Uterus (tissue), 4 donors: ENCODE measurements at places on chromosomes 2 and 18.

- no peak for DNase-seq
Measured at GRCh38 chr2:234161932-234162331, 111.4 kb downstream of the SPP2 start.

DNA sequence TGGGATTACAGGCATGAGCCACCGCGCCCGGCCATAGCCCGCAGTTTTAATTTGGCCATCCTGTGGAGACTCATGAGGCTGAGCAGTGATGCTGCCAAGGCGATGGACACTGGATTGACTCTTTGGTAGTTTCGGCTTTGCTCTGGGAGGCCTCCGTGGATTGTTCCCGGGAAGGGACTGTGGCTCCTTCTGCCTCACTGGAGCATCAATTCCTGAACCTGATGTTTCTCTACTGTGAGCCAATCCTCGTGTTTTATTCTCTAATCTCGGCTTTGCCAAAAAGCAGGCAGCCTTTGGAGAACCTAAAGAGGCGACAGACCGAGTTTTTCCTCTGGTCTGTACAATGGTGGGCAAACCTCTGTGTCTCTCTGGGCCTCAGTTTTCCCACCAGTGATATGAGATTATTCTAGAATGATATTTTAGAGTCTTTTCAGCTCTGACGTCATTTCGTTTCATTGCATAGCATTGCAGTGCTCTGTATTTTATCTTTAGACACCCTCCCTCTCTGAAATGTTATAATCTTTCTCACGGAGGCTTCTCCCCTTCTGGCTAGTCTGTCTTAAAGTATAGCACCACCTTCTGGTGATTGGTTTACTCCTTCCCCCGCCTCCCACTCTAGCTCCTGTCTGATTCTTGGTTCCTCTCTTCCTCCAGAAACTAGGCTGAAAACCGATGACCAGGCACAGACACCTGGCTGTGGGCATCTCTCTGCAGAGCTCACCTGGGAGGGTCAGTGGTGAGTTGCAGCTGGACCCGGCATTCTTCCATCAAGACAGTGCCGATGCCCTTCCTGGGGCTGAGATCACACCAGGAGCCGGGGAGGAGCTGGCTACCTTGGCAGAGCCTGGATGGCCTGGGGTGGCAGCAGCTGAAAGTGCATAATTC lies 341.3 kb downstream of the MYCN start:
- DNase-seq, result no peak

- no peak for DNase-seq
Measured at GRCh38 chr18:55356815-55357214, 231.2 kb downstream of the TCF4 start.

DNA sequence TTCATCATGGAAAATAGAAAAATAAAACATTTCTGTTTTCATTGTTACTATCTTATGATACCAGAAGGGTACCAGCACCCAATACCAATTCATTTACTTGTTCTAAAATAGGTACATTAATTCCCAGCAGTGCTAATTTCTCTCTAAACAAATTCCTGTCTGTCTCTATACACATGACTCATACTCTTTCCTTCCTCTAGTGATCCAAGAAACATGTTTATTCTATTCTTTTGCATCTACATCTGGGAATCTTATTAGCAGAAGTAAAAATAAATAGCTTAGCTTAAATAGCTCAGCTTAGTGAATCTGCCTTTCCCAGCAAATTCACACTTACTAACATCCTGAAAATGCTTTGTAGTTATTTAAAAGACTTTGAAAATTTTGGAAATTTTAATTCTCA lies 84.5 kb upstream of the MAPRE2 start:
- no peak for DNase-seq

GRCh38 chr18:22179174-22179573 lies 9.8 kb downstream of the GATA6 start:
- no peak for DNase-seq

GRCh38 chr2:100640431-100641124 lies 77.8 kb downstream of the PDCL3 start:
- no peak for DNase-seq

DNA sequence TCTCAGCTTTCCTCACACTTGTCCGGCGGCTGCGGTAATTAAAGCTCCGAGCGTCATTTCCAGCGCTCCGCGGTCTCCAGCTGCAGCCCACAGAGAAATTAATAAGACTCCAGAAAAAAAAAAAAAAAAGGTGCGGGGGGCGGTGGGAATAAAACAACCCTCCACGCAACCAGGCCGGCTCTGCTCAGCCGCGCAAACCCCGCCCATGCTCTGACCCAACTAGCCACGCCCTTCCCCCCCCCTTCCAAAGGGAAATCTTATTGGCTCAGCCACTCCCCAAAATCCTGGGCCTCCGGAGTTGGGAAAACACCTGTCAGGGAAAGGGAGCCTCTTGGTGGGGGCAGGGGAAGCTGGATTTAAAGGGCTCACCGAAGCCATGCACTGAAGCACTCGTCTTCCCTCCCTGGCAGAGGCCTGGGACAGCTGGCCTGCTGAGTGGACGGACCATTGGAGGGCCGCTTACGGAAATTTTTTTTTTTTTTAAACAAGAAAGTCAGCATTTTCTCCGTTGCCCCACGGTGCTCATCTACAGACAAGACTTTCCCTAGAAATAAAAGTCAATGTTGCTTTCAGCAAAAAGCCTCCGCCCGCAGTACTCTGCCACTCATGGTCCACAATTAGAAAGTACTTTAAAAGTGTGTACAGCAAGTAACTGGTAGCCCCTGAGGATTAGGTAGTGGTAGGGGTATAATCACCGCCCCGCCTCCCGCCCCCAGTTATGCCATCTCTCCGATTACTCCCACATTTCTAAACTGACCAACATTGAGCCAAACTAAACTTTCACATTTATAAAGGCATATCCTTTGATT lies 674 bp upstream of the ERBB4 start:
- no peak for DNase-seq

- DNase-seq, result no peak
Measured at GRCh38 chr2:176339208-176339607, 70.0 kb downstream of the MTX2 start.

GRCh38 chr2:218567797-218568189 lies 358 bp downstream of the USP37 start:
- DNase-seq, result no peak

DNA sequence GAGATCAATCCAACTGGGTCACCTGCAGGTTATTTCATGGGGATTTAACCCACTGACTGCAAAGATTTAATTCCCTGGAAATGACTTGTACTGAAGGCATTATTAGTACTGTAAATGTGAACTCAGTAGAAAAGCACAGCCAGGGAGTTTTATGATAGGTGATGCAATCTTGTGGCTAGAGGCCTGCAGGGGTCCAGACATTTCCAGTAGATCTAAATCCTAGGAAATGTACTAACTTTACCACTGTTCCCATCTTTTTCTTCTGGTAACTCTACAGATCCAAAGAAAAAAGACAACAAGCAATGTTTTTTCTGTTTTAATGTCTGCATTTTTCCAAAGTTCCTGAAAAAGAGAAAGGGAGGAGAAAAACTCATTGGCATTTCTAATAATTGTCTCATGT lies 500.1 kb downstream of the ARHGAP15 start:
- DNase-seq, result no peak

GRCh38 chr2:20649576-20649975 lies 1.3 kb downstream of the HS1BP3 start:
- DNase-seq, result no peak

DNA sequence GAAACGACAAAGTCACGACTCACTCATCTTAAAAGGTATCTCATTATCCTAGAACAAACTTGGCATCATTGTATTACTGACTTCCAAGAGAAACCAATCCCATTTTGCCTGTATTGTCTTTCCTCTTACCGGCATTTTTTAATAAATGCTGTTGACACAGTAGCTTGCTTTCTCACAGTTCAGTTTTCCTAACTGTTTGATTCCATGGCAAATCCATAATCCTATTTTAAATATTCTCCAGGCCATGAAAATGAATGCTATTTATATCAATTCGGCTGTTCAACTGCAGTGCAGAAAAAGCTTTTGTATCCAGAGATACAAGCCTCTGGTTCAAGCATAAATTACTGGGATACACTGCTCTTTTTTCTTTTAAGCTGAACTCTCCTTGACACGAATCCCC lies 1241.9 kb downstream of the DPP10 start:
- no peak for DNase-seq

DNA sequence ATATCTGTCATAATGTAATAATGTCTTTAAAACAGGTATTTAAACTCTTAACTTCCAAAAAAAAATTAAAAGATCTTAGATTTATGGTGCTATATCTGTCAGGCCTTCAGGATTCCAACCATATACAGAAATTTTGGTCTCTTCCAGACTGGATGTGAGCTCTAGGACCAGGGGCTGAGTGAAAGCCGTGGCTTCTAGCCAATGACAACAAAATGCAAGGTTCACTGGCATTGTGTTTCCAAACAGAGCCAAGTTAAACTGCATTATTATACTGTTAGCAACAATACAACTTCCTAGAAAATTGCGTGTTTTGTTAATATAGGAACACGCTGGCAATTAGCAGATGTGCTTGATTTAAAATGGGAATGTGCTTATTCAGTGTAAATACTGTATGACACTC lies 809.8 kb upstream of the SOX11 start:
- DNase-seq, result no peak

DNA sequence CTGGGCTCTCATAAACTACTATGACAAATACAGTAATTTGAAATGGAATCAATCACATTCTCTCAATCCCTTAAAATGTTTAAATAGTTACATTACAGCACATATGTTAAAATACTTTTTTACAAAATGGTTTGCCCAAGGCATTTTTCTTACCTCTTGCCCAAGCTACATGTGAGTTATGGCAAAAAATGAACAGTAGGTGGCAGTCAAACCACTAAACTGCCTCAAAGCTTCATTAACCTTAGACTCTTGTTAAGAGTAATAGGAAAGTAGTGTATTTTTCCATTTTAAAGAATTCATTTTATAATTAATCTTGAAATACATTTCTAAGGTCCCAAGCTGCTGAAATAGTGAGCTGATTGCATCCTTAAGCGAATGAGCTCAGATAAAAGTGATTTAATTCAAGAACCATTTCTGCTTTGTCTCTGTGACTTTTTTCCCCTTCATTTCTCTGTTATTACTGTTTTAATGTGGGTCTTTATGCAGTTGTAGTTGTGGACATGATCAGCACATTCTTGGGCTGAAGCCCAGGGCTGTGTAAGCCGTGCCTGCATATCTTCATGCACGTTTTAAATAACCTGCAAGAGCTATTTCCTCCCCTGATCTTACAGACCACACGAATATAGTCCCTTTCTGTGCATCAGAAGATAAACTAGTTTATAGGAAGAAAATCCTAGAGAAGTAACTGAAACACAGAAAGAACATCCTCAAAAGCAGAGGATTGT lies 311.8 kb downstream of the LNPK start:
- DNase-seq, result peak; percentile 22

- no peak for DNase-seq
Measured at GRCh38 chr2:73827018-73827417, 1.7 kb upstream of the STAMBP start.

- DNase-seq, result no peak
Measured at GRCh38 chr18:74841248-74841647, 243.6 kb downstream of the ZNF407 start.

DNA sequence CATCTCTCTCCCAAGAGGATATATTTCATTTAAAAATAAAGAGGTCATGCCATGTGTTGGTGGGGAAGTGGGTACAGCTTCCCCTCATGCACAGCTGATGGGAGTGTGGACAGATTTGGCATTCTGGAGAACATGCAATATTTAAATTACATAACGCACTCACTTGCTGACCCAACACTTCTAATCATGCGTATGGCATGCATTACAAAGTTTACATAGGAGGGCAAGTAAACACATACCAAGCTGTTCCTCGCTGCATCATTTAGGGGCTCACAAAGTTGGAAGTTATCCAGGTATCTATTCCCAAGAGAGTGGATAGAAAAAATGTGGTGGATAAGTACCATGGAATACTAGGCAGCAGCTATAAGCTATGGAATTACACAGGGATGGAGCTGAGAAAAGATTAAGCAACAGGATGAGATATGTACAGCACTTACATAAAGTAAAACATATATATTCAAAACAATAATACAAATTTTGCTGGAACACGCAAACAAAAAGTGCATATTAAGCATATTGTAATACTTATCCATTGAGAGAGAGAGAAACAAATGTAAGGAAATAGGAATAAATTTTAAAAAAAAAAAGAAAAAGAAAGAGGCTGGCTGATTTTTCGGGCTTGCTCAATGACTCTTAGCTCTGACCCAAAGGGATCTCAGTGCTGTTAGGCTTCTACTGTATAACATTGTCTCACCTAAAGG lies 11.0 kb downstream of the CYP1B1 start:
- no peak for DNase-seq

DNA sequence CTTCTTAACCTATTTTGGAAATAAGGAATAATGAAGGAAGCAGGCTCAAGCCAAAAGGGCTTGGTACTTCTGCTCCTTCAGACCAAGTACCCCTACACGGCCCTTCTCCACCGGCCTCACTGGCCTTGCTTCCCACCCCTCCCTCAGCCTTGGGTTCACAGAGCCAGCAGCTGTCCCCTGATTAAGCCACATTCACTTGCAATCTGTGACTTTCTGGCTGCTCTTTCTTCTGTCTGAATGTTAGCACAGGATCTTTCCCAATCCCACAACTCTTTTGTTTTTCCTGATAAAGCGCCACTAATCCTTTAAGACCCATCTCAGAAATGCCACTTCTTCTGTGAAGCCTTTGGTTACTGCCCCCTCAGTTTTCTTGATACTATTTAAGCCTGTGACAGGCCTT lies 52.4 kb downstream of the REEP1 start:
- no peak for DNase-seq

DNA sequence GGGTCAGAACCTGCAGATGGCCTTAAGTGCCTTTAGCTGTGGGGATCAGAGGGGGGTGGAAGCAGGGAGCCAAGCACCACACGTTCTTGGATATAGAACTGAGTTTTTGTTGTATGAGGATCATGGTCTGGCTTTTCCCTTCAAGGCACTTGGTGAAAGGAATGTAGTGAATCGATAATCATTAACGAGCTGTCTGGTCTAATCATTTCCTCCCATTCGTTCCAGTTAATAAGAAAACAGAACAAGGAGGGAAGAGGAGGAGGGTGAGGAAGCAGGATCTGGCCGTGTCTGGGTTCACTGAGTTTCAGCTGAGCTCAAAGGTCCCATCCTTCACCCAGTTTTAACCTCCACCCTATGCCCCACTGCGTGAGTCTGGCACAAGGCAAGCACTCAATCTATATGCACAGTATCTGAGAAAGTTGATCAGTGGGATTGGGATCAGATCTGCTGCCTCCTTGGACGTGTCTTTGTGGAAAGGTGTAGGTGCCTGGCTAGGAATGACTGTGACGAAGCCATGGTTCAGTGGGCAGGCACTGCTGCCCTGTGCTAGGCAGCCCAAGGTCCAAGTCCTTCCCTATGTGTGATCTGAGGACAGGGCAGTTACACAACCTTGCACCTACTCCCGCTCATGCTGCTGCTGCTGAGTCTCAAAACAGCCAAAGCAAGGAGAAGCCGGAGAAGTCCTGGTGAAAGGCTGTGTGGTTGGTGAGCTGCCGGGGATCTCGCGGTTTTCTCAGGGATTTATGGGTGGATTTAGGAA lies 54.8 kb downstream of the GALNT14 start:
- no peak for DNase-seq

GRCh38 chr2:152510621-152511020 lies 175.6 kb downstream of the FMNL2 start:
- DNase-seq, result no peak

DNA sequence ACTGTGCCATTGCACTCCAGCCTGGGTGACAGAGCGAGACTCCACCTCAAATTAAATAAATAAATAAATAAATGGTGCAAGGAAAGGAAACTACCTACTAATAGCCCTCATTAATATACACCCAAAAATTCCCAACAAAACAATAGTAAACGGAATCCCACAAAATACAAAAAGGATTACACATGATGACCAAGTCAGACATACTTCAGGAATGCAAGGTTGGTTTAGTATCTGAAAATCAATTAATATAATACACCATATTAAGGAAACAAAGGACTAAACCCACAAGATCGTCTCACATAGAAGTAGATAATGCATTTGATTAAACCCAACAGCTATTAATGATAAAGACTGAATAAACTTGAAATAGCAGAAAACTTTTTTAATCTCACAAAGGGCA lies 307.4 kb downstream of the TGIF1 start:
- no peak for DNase-seq
